Stimulated activated CD8-positive, alpha-beta memory T cell treated with anti-CD3 and anti-CD28 coated beads, Interleukin-7, amount 100 ng/mL, for 1 hour (primary cell): ENCODE measurements at places on chromosomes 13 and 19.

- no peak for DNase-seq
Observed at GRCh38 chr13:19818223-19818842, 35.6 kb upstream of the PSPC1 start.

GRCh38 chr19:48351341-48351752 is 12.4 kb downstream of the TMEM143 start:
- DNase-seq: peak; percentile 56

GRCh38 chr13:28622286-28622685 is 36.6 kb upstream of the POMP start:
- DNase-seq: no peak

DNA sequence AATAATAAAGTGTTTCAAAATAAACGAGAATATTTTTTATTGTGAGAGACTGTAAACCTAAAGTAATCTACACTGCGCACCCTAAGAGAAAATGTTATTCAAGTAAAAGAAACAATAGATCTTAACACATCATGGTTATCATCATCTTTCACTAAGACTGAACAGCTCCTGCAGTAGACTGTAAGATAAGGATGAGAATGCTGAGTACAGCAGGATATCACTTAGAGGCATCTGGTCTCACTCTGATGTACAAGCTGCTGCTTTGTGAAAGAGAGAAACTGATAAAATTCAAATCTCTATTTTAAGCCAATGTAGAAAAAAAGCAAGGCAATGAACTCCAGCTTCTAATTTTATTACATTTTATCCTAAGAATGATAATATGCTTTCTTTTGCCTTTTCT is 261.7 kb upstream of the HTR2A start:
- DNase-seq: no peak

DNA sequence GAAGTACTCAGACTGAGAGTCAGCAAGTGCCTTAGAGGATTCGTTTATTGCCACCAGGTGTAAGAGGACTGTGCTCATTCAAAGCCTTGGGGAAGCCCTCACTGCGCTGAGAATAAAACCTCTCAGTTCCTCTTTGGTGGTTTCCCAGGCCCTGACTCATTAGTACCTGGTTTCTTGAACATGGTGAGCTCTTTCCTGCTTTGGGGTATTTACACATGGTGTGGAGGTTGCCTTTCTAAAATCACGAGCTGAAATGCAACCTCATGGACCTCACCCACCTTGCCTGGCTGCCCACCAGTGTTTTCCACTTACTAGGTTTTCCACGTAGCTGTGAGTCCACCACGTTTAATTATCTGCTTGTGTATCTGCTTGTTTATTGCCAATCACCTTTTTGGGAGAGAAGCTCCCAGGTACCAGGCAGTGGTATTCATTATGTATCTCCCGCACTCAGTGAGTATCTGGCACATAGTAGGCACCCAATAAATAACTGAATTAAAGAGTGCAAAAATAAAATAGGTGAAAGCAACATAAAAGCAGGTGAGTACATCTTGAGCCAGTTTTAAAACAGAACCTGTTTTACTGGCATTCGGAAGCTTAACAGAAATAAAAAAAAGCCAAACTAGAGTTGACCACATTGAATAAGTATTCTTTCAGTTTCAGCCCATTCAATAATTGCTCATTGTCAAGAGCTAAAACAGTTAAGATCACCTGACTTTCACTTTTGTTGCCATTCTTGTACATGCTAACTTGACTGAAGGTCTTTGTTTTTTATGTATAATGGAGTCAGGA is 533.0 kb downstream of the MYO16 start:
- DNase-seq: no peak

- DNase-seq: no peak
Observed at GRCh38 chr19:18298601-18299000, 17.2 kb upstream of the JUND start.

DNA sequence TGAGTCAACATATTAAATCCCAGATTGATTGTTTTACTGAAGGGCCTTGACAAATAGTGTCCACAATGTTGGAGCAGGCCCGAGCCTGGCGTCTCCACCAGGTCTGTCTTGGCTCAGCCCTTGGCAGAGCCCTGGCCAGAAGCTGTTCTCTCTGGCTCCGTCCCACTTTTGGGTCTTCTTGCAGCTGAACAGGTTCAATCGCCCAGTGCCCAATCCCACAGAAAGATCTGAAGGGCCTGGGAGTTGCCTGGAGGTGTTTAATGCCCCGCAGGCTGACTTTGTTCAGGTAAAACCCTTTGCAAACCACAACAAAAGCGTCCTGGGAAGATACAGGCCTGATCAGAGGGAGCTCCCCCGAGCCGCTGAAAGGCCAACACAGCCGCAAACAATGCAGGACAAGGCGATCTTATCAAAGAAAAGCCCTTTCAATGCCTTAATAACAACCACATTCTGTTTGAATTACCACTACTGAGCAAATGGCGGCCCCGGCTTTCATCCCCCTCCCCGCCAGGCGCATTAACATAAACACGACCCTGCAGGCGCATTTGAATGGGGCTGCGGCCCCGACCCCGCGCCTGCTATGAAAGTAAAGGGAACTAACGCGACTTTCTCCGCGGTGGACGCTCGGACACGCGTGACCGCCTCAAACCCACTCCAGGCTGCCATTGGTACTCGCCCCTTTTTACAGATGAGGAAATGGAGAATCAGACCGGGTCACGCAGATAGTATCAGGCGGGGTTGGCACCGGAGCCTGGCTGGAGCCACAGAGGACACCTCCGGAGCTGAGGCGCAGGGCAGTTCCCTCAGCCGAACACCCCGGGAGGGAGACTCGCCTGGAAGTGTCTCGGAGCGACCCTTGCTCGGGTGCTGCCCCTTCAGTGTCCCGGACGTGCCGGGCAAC is 3.1 kb downstream of the CDX2 start:
- no peak for DNase-seq

- no peak for DNase-seq
Observed at GRCh38 chr13:81493144-81493543, 1152.2 kb upstream of the SPRY2 start.

- DNase-seq: no peak
Observed at GRCh38 chr19:48455171-48455907, at the start of gene KCNJ14. TSS of gene KCNJ14 (plus strand) at chr19:48455574. CDS start at chr19:48461725, 6,151 bp downstream.

DNA sequence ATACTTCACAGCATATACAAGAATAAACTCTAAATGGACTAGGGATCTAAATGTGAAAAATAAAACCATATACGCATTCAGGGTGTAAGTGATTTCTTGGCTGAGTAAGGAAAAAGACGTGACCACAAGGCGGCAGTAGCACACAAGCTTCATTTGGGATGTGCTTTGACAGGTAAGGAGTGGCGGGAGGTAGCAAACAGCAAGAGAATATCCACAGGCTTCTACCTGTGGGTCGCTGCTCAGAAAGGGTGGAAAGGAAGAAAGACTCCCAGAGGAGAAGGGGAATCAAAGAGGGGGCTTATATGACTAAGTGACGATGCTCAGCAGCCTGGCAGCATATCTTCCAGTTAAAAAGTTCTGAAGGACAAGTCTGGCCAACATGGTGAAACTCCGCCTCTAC is 2.5 kb upstream of the ZNF121 start:
- DNase-seq: peak; percentile 71

- DNase-seq: no peak
Observed at GRCh38 chr13:68749796-68750195, 1357.8 kb upstream of the ATXN8OS start.

- DNase-seq: no peak
Observed at GRCh38 chr13:111663505-111663904, 343.1 kb downstream of the TEX29 start.

- DNase-seq: no peak
Observed at GRCh38 chr13:40666933-40667621, 636 bp upstream of the FOXO1 start.

DNA sequence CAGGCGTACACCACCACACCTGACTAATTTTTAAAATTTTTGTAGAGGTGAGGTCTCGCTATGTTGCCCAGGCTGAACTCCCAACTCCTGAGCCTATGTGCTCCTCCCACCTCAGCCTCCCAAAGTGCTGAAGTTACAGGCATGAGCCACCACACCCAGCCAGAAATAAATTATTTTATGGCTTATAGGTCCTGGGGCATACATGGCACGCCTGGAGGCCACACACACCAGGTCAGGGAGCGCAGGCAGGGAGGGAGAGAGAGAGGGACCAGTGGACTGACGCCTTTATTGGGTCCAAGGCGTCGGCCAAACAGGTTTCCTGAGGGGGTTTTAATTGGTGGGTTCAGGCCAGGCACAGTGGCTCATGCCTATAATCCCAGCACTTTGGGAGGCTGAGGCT is 6.8 kb downstream of the SPIB start:
- no peak for DNase-seq

GRCh38 chr13:76813891-76814290 is 72.3 kb downstream of the KCTD12 start:
- no peak for DNase-seq

- DNase-seq: no peak
Observed at GRCh38 chr13:113413178-113413897, 40.0 kb downstream of the ADPRHL1 start.

DNA sequence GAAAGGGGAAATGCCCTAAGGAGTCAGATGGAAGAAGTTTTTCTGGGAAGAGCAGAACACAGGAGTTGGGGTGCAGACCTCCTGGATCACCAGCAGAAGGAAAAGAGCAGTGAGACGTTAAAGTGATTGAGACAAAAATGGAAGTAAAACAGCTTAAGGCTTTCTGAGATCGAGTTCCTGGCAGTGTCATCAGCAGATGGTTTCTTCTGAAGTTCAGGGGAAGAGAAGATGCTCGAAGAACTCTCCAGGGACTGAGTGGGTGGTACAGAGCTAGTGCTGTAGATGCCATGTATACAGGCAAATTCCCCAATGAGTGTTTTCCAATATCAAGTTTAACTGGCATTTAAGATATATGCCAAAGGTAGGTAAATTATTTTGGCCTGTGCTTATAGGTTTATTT is 272.2 kb upstream of the KLF12 start:
- DNase-seq: no peak

DNA sequence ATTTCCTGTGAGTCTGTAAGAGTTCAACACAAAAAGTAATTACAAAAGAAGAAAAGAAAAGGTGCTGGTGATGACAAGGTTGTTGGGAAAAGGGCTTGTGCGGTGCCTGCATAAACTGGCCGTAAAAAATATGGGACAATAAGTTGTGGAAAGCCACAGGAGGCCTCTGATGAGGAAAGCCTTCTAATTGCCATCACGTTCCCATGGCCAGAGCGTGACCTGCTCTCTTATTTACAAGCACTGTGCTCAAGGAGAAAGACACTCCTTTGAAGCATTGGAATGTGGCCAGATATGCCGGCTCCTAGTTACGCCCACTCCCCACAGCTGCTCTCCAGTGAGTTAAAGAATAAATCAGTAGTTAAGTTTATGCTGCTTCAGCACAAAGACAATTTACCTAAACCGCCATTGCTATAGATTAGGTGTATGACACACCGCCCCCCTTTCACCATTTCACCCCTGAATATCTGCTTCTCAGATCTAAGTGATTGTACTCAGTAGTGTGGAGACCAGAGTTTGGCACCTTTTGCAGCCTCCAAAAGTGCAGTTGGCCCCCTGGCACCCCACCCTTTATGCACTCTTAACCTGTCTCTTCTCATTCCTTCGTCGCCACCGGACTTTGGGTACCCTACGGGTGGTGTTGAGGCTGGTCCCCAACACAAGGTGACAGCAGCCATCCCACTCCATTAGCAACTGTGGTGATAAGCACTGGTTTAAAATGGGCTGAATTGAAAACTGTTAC is 8.1 kb upstream of the PGLYRP1 start:
- DNase-seq: no peak

DNA sequence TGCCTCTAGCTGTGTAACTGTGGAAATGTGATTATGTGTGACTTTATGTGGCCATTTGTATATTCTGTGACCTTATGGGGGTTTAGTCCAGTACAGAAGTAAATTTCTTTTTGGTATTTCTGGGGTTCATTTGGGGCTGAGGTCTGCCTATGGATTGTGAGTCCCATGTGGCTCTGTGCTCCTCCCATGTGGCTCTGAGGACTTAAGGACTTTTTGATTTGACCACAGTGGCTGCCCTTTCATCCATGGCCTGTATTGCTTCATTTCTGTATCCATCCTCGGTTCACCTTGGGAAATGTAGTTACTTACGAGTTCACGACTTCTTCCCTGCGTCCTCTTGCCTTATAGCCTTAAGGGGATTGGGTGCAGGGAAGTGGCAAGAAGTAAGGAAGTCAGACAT is 1.0 kb downstream of the ZNF420 start:
- DNase-seq: no peak

GRCh38 chr13:104837756-104838155 is 1697.7 kb downstream of the EFNB2 start:
- DNase-seq: no peak

GRCh38 chr19:47056411-47056810 is 8.0 kb upstream of the TMEM160 start:
- DNase-seq: no peak

- no peak for DNase-seq
Observed at GRCh38 chr19:45173816-45174215, 4.2 kb downstream of the TRAPPC6A start.

GRCh38 chr13:91546900-91547299 is 148.5 kb downstream of the GPC5 start:
- DNase-seq: no peak

DNA sequence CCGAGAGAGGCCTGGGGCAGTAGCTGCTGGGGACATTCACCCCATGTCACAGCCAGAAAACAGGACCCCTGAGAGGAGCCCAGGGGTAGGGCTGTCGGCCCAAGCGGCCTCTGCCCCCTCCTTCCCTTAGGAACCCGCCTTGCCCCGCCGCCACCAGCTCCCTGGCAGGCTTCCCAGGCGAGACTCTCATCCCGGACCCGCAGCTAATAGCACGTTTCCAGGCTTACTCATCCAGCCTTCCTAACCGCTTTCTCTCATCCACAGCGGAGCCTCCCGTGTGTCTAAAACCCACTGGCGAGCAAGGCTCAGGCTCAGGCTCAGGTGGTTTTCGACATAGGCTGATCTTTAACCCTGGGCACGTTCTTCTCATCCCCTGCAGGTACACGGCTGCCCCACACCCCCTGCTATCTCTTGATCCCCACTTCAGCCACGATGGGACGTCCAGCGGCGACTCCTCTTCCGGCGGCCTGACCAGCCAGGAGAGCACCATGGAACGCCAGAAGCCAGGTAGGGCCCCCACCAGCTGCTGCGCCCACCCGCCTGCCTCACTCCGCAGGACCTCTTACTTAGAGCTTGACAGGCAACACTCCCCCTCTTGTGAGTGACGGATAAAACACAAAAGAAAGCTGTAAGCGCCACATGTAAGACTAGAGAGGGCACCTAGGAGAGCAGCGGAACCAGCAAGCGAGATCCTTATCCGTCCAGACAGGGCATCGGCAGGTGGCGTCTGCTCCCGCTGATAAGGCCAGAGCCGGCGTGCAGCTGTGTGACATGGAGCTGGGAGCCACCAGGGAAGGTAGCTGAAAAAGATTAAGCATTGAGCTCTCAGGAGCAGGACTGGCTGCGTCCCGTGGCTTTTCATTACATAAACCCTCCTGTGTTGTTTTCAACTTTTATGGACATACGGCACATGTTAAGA is 71.3 kb downstream of the DPF1 start:
- DNase-seq: no peak

DNA sequence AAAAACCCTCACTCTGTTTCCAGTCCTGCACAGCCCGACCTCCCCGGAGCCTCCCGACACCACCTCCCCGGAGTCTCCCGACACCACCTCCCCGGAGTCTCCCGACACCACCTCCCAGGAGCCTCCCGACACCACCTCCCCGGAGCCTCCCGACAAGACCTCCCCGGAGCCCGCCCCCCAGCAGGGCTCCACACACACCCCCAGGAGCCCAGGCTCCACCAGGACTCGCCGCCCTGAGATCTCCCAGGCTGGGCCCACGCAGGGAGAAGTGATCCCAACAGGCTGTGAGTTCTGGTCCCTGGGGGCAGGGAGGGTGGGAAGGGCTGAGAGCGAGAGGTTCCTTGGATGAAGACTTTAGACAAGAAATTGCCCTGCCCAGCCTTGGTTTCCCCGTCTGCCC is 5.4 kb downstream of the MADCAM1 start:
- no peak for DNase-seq
